Activated CD4-positive, alpha-beta memory T cell treated with anti-CD3 and anti-CD28 coated beads, Interleukin-2, amount 10 ng/mL, durations not matched to agents 7 days and 5 days (primary cell): ENCODE measurements at places on chromosomes 5 and 9. TPM values are rescaled to one million over a fixed set of nuclear protein-coding genes. Genes with fewer than 3 reads are reported as not detected.

DNA sequence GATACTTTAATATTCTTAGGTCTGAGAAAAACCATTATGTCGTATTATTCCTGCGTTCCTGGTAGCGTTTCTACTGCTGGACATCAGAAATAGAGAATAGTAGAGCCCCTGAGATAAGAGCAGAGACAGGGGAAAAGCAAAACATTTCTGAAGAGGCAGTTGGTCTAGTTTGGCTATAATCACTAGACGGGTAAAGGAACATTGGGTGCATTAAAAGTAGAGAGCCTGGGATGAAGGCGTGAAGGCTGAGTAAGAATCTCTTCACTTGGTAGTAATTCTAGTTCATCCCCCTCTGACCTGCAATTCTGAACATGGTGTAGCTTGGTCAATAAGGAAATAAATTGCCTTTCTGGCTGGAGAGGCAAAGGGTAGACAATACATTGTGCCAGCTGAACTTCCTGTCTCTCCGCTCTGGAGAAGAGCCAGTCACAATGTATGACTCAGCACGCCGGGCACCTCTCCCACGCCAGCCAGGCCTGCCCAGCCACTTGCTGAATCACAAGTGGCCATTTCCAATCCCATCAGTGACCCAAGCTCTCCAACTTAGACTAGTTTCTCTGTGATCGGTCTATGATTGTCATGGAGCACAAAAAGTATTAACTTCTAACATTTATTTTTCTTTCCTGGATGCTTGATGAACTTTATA is 75.4 kb downstream of the STK32A start:
- DNase-seq, result no peak

DNA sequence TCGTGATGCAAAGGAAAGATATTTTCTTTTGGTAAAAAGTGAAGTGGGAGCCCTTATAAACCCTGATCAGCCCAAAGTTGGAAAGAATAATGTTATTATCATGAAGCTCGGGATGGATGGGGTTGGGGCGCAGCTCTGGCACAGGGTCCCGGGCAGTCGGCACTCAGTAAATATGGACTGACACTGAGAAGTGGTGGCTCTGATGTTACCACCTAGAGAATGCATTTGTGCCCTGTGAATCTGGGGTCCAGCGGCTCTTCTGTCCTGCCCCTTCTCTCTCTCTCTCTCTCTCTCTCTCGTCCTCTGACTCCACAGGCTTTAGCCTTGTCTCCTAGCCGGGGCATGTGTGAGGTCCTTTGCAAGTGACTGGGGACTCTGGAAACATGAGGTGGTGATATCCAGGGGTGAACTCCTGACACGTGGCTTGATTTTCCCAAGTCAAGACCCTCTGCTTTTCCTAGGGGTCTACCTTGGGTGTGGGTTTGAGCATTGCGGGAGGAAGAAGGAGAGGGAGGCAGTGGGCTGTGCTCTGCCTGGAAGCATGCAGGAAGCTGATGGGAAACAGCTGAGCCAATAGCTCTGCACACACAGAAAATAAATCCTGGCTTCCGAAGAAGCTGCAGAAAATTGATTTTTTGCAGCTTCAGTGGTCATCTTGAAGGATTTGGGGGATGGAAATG is 162.7 kb downstream of the MACROH2A1 start:
- DNase-seq, result no peak

DNA sequence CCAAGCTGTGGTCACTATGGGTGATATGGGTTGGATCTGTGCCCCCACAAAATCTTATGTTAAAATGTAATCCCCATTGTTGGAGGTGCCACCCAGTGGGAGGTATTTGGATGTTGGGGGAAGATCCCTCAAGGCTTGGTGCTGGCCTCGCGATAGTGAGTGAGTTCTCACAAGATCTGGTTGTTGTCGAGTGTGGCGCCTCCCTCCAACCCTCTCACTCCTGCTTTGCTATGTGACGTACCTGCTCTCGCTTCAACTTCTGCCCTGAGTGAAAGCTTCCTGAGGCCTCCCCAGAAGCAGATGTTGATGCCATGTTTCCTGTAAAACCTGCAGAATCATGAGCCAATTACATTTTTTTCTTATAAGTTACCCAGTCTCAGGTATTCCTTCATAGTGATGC is 35.5 kb downstream of the UGT3A2 start:
- DNase-seq, result no peak

GRCh38 chr5:75012748-75013147 is 39.6 kb downstream of the GCNT4 start:
- DNase-seq, result no peak

DNA sequence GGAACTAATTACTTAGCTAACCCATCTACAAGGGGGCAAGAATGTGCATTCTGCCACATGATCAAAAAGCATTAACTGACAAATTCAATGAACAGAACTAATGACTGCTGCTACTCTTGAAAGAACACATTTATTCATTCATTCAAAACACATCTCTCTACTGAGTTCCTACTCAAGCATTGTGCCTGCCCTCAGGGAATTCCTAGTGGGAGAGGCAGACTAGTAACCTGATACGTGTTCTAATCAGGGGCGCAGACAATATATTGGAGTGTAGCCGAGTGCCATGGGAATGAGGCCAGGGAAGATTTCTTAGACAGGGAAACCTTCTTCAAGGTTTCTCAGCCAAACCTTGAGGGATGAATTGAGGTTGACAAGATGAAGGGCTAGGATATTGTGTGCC is 56.7 kb upstream of the PAPPA start:
- no peak for DNase-seq

GRCh38 chr9:103471241-103471640 is 476.1 kb downstream of the CYLC2 start:
- DNase-seq, result no peak

GRCh38 chr9:69319324-69320025 is 5.5 kb upstream of the ENTREP1 start:
- no peak for DNase-seq

DNA sequence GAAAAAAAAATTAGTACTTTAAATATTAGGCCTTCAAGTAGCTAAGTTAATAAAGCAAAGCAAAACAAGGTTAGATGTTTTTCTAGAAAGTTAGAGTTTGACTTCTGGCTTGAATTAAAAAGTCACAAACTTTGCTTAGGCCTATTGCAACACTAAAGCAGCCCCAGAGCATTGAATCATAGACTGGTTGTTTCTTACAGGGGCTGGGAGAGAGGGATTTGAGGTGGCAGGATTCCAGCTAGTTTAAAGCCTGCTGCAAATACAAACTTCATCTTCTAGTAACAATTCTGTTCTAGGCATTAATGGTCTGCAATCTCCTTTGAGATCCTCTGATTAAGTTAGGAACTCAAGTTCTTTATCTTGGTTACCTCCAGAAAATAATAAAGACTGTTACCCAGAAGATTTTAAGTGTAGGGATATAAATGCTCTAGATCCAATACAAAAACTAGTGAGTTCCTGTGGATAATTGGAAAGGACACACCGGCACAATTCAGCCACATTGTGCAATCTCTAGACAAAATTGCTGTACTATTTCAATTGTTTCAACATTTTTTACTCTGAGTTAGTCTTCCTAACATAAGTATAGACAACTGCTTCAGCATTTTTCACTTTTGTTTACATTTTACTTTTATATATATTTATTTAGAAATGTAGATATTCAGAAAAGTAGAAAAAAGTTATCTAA is 12.6 kb downstream of the OR13C5 start:
- no peak for DNase-seq

DNA sequence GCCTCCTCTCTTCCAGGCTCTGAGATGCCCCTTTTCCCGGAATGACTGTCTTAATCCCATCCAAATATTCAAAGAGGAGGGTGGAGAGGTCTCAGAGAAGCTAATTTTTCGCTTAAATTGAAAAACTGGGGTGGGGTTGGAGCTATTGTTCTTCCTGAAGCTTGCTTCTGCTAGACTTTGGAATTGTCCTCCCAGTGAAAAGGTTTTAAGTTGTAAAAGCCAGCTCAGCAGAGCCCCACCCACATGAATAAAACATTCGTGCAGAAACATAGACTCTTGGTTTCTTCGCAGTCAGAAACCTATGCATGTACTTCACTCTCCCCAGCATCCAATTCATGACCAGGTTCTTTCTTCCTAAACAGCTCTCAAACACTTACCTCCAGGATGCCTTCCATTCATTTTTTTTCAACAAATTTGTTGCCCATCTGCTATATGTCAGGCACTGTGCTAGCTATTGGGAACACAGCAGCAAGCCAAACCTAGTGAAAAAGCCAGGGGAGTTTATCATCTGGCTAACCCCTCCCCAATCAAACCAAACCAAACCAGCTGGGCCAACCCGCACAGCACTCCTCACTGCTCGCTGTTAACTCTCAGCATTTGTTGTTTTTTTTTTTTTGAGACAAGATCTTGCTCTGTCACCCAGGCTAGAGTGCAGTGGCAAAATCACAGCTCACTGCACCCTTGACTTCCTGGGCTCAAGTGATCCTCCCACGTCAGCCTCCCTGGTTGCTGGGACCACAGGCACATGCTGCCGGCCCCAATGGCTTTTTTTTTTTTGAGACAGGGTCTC is 37.9 kb upstream of the OCLN start:
- no peak for DNase-seq

DNA sequence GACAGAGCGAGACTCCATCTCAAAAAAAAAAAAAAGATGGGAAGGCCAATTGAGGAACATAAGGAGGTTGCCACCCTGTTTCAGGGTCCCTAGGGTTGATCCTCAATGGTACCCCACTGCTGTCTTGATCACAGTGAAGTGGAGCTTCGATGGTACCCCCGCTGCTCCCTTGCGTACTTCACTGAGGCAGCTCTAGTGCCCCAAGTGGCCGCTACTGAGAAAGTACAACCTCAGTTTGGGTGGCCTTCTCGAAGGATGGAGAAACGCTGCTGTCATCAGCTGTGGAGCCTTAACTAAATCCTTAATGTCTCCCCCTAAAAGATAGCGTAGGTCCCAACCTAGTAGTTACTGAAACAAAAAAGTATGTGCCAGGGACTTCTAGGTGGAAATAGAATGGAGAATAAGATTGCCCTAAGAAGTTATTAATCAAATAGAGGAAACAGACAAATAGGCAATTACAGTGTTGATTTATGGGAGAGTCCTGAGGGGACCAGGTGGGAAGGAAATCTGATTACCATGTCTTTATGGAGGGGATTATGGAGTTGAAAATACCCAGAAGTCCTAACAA is 6.3 kb downstream of the TESK1 start:
- peak; percentile 61 for DNase-seq

GRCh38 chr9:83011611-83012010 is 51.3 kb downstream of the RASEF start:
- DNase-seq, result no peak

DNA sequence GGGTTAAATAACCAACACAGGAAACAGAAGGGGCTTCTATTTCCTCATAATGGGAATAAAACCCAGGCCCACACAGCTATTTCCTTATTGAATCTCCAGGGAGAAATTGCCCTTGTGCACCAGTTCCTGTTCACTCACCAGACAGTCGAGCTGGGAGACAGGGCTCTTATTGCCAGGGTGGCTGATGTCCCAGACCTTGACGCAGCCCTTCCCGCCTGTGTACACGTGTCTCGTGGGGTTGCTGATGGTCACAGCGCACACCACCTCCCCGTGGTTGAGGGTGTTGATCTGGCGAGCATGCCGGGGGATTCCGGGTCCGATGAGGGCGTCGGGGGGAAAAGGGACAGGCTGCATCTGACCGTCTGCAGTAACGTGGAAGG is 96.5 kb downstream of the TLE1 start:
- no peak for DNase-seq

DNA sequence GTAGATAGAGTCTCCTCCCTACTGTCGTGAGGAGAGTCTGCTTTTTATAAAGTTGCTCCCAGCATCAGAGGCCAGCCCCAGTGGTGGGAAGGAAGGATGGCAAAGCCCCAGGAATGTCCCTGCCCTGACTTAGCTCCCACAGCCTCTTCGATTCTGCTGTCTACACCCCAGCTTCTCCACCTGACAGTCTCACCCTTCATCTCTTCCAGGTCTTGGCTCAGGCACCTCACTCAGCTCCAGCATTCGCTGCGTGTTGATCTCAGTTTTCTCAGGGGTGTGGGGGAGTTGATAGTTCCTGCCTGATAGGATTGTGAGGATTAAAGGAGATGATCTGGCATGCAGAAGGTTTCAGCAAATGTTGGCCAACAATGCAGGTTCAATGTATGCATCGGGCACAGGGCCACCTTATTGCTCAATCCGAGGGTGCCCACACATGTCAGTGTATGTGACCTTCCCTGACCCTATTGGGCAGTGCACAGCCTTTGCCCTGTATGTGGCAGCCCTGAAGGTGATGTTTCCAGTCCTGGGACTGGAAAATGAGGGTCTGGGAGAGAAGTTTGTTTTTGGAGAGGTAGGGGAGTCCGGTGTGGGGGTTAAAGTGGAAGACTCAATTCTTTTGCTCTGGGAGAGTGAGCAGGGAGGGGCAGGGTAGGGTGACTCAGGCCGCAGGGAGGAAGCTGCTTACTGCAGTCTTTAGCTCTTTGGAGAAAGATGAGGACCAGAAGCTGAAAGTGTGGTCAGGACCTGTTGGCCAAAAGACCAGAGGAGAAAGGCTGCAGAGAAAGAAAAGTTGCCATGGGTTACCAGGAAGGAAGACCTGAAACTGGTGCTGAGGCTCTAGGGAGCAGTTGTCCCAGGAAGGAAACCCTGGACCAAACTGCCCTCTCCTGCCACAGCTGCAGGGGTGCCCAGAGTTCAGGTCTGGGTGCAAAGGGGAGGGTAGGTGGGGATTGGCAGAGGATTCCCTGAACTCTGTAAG is 153.2 kb downstream of the MACROH2A1 start:
- DNase-seq, result peak; percentile 12

DNA sequence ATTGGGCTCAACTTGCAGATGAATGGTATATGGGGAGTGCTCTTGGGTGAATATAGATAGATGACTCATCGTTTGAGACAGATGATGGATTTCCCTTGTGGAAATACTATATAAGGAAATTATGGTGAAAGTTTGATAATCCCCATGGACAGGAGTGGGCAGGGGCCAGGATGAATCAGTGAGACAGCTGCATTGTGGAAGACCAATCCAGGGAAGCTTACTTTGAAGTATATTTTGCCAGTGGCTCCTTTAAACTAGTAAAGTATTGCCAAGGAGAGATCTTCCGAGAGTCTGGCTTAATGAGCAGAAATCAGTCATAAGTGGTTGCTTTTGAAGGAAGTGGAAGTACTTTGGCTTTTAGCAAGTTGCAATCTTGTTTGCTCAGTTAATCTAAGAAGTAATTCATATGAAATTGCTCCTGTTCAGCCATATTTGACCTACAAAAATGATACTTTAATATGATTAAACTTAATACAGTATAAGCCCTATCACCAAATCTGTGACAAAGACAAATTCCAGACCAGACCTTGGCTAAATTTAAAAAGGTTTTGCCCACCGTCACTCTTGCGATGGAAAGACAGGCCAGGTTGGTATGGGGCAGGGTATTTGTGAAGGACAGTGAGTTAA is 9.3 kb upstream of the TNC start:
- DNase-seq, result no peak

GRCh38 chr9:2570615-2571479 is 50.7 kb upstream of the VLDLR start:
- peak; percentile 28 for DNase-seq

RANBP3L gene
- not detected for total RNA-seq

HINT2 gene
- 79.2 TPM for total RNA-seq

PTGES gene
- total RNA-seq, result not detected

CCL28 gene
- 16.8 TPM for total RNA-seq

DHX29 gene
- total RNA-seq, result 13.0 TPM

GFPT2 gene
- total RNA-seq, result not detected

ECPAS gene
- total RNA-seq, result 68.1 TPM
